Non-pigmented ciliary epithelial cell (primary cell): ENCODE measurements at places on chromosomes 2 and 18.
A peak's percentile ranks its signal among the peaks of the same experiment; 100 is the strongest.

- DNase-seq: no peak
Measured at GRCh38 chr2:176997792-176998169, 214.8 kb upstream of the HNRNPA3 start.

- peak; percentile 19 for DNase-seq
Measured at GRCh38 chr2:118388771-118389170, 300.5 kb downstream of the INSIG2 start.

- DNase-seq: no peak
Measured at GRCh38 chr2:176178038-176178756, 10.3 kb upstream of the HOXD1 start.

- DNase-seq: no peak
Measured at GRCh38 chr2:224449212-224450147, 47.6 kb upstream of the FAM124B start.

GRCh38 chr2:177612659-177613058 is 220.1 kb downstream of the AGPS start:
- no peak for DNase-seq

DNA sequence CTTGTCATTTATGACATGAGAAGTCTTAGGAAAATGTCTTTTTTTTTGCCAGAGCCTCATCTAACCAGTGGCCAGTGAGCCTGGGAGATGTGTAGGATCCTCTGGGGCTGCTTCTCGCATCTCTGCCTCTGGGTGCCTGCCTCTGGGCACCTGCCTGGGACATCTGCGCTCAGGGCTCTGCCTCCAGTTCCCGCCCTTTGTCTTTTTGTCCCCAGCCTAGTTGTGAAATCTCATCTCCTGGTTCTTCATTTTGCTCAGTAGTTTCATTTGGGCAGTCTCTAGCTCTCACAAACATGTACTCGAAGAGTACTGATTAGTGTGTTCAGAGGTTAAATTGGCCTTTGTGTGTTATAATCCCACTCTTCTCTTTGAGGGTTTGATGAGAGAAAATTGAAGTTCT is 92.0 kb downstream of the LTBP1 start:
- no peak for DNase-seq

- DNase-seq: no peak
Measured at GRCh38 chr2:82494739-82495138, 1964.3 kb downstream of the SUCLG1 start.

DNA sequence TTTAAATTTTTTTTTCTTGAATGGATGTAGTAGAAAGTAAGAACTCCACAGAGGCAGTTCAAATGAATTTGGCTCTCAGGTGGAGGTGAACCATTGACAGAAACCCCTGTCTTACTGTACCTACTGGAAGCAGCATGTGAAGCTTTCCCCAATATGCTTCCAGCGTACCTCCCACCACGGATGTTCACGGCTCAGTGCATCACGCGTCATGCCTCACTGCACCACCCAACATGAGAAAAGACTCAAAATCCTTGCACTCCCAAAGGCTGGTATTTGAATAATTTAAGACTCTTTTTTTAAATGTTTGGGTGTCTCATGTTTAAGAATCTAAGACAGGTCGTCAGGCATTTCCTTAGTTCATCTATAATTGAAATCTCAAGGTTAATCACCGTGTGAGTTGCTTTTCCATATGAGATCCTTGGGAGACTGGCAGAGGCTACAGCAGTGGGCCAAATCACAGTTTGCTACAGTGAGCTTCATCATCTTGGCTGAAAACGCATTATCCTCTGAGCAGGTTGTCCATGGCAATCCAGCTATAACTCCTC is 846.4 kb downstream of the DCDC2C start:
- DNase-seq: no peak

DNA sequence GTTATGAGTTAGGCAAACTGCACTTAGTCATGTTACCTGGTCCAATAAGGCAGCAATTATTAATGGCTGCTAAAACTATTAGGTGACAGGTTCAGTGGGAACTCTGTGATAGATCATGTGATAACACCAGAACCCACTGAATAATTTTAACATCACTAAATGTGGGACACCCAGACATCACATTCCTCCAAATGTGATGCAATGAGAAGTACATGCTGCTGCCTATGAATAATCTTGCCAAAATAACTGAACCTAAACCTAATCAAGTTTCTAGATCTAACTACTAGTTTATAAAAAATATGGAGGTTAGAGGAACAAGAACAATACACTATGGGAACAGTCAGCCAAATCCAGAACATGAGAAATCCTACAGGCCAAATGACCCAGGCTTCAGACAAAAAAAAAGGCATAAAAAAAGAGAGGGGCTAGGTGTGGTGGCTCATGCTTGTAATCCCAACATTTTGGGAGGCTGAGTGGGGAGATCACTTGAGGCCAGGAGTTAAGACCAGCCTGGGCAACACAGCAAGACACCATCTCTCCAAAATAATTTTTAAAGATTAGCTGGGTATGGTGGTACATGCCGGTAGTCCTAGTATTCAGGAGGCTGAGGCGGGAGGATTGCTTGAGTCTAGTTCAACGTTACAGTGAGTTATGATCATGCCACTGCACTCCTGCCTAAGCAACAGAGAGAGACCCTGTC is 7.0 kb upstream of the ACTR2 start:
- DNase-seq: no peak
